ENCODE measurements at places on chromosomes 3 and 15.

GRCh38 chr3:109545746-109546145, 208.4 kb upstream of the DPPA4 start:
- no peak for DNase-seq

DNA sequence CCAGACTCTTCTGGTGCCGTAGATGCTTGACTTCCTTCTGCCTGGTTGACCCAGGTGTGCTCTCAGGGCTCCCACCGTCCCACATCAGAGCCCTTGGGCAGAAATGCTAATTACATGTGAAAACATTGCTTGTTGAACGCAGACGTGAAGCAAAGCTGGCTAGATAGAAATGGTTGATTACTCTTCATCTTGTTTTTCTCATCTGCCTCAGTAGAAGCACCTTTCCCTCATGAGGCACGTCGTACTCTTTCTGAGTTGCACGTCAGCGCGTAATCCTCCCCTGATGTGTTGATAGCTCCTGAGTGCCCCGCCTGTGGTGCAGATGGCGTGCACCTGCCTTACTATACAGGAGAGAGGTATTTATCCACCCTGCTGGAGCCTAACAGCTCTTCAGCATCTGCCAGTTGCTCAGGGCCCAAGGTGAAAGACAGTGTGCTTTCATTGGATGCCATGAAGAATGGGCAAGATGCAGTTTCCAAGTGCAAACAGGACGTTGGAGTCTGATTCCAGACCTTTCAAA, 18.1 kb downstream of the MAP6D1 start:
- no peak for DNase-seq

- no peak for DNase-seq
Observed at GRCh38 chr3:31680072-31680870, 147.5 kb downstream of the STT3B start.

DNA sequence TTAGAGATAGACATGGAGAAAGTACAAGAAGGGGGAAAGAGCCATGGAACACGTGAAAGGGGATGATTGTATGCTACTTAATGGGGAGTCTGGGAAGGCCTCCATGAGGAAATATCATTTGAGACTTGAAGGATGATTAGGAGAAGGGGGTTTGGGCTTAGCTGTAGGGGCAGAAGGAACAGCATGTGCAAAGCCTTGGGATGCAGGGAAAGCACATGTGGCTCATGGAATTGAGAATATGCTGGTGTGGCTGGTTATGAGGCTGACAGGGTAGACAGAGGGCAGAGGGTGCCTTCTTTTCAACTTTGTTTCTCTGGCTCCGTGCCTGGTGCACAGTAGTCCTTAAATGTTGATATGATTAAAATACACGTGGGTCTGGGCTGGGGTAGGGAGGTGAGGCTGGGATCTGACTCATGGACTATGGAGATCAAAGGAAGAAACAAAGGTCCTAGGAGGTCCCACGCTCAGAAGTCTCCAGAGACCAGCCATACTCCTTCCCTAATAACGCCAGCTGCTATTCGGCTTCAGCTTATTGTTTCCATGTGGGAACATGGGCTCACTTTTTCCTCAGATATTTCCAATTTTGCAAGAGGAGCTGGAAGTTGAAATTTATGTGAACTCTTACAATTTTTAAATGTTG, 1.1 kb downstream of the GTF2E1 start:
- no peak for DNase-seq

DNA sequence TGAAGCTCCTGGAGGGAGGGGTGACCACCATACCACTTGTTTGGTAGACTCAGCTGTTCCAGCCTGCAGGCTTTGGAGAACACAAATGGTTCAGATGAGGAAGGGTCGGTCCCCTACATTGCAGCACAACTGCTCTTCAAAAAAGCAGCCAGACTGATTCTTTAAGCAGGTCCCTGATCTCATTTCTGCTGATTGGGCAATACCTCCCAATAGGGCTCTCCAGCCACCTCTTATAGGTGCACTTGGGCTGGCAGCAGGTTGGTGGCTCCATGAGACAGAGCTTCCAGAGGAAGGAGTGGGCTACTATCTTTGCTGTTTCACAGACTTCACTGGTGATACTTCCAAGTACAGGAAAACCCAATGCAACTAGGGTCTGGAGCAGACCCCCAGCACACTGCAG, 65.9 kb upstream of the PEX5L start:
- no peak for DNase-seq

GRCh38 chr15:90744759-90745402, 27.7 kb downstream of the BLM start:
- no peak for DNase-seq

- no peak for DNase-seq
Observed at GRCh38 chr3:37985637-37986320, 4.8 kb upstream of the VILL start.

- peak; percentile 31 for DNase-seq
Observed at GRCh38 chr15:63362196-63362595, 19.4 kb downstream of the CA12 start.

DNA sequence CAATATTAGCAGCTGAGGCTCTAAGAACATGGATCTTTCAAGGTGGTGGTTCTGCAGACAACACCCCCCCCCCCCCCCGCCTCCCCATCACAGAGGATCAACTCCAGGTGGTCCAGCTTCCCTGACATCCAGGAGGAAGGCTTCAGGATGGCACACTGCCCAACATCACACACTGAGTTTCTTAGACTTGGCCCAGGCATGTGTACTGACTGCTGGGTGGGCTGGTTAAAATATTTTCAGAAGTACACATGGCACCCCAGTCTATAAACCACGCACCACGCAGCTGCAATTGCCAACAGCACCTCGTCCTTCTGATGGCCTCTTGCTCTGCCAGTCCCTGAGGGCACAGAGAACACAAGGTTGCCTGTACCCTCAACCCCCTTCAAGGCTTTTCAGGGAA, 22.1 kb downstream of the SRPRB start:
- no peak for DNase-seq

DNA sequence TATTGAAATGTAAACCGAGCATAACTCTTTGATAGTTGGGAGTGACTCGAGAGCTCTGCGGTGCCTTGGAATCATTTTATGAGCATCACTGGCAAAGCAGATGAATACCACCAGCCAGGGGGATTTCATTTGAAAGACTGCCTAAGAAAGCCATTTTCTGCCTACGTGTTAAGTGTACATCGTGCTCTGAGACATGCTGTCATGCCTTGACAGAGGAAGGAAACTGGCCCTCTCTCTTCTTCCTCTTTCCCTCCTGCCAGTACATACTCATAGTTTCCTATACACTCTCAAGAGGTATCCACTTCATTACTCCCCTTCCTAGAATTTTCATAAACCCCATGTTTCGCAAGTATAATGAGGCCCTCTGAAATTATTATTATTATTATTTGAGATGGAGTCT, 8.8 kb downstream of the BCL2A1 start:
- no peak for DNase-seq

DNA sequence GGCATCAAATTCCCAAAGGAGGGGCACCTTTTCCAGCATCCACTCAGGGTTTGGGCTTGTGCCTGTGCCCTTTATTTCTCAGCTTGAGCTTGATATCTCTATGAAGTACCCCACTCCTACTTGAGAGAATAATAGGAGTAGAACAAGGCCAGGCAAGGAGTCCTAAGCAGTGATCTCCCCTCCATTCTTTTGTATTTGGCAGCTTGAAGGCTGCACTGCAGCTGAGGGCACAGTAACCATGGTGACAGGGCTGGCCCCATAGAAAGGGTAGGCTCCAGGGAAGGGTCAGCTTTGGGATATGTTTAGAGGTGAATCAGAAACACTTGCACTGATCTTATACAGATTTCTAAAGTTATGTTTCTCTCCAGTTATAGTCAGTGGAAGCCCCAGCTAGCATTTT, 145.4 kb upstream of the SLC24A5 start:
- DNase-seq, result no peak

GRCh38 chr15:71658036-71658435, 152.3 kb upstream of the NR2E3 start:
- DNase-seq, result no peak

GRCh38 chr15:74365598-74366445, 1.6 kb downstream of the CYP11A1 start:
- peak; percentile 73 for DNase-seq

GRCh38 chr3:45119376-45119775, 26.8 kb downstream of the CDCP1 start:
- DNase-seq, result no peak

- no peak for DNase-seq
Observed at GRCh38 chr3:158127250-158128219, 17.6 kb downstream of the RSRC1 start.

DNA sequence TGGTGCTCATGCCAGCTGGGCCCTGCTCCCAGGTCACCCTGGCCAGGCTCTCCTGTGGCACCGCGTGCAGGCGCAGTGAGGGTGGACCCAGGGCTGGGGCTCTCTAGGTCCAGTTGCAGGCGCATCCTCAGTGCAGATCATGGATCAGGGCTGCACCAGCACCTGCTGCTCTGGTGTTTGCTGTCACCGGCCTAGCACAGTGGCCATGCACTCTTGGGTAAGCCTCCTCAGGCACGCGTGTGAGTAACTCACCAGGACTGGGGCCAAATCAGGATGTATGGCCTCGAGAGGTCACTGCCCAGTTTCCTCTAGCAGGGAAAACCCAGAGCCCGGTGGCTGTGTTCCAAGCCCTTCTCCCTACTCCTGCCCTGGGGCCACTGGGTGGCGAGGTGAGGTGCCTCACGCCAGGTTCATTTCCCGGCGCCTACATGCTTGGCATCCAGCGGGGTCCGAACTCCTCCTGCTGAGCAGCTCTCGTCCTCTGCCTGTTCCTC, 45.5 kb upstream of the SLC41A3 start:
- DNase-seq, result peak; percentile 37

DNA sequence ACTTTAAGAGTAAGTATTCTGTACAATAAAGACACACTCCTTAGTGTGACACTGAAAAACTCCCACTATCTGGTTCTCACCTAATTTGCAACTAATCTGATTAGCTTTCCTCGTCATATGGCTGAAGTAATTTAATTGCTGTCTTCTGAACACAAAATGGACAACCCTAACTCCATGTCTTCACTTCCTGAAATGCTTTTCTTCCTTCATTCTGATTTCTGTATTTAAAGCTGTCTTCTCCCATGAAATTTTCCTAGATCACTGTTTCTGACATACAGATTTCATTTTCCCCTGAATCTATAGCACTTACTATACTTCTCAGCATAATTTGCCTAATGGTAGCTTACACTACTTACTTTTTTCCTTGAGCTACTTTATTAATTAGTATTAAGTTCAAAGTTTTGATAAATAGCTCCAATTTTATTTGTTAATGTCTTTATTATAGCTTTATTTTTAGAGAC, 6.3 kb downstream of the CCPG1 start:
- DNase-seq, result no peak

DNA sequence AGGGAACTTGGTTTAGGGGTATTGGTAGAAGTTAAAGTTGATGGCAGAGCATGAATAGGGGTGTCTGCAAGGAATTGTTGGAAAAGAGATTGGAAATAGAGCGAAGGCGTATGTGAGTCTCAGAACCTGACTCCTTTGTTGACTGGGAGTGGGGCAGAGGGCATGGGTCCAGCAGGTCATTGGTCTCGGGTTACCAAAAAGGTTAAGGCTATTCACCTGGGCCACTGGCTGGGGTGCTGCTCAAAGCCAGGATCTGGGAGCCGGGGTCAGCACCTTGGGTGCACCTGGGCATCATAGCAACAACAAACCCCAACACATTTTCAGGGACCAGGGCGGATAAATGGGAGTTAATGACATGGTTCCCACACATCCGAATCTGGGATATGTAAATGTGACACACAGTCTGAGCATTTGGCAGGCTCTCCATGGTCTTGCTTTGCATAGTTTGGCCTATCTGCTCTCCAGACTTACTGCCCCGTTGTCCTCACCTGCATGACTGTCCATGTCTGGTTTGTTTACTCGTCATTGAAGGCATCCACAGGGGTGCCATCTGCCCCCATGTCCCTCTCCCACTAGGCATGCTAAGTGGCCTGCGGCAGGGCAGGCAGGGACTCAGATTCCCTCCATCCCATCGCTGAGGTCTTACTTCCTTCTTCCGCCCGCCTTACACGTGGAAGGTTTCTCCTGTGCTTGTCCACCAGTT, 10.1 kb downstream of the KLF13 start:
- no peak for DNase-seq

GRCh38 chr3:133595341-133595740, 21.9 kb downstream of the CDV3 start:
- no peak for DNase-seq

DNA sequence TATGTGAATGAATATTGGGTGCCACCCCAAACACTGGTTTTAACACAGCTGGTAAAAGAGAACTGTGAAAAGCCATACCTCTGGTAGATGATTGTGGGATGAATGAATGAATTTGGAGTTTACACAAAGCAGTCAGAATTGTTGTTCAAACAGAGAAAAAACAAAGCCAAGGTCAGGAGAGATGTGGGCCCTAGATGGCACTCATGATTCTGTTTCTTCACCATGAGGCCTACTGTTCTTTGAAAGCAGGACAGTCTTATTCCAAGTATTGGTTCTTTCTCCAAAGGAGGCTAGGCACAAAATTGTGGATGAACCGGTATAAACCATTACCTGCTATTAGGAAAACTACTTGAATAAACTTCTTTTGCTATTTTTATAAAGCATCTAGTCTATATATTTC, 97.6 kb downstream of the SAMMSON start:
- no peak for DNase-seq

GRCh38 chr3:152718810-152719209, 116.1 kb upstream of the P2RY1 start:
- DNase-seq, result no peak

GRCh38 chr3:50288387-50289007, 3.7 kb downstream of the IFRD2 start:
- DNase-seq, result no peak

GRCh38 chr3:128969993-128970739, 23.7 kb downstream of the CFAP92 start:
- DNase-seq, result peak; percentile 36

GRCh38 chr3:11699083-11699427, 55.3 kb upstream of the VGLL4 start:
- no peak for DNase-seq

- DNase-seq, result no peak
Observed at GRCh38 chr15:28004143-28005003, 94.7 kb downstream of the OCA2 start.

- no peak for DNase-seq
Observed at GRCh38 chr3:115321400-115321805, 174.3 kb upstream of the ZBTB20 start.

GRCh38 chr3:157535667-157536066, 32.5 kb upstream of the VEPH1 start:
- no peak for DNase-seq

DNA sequence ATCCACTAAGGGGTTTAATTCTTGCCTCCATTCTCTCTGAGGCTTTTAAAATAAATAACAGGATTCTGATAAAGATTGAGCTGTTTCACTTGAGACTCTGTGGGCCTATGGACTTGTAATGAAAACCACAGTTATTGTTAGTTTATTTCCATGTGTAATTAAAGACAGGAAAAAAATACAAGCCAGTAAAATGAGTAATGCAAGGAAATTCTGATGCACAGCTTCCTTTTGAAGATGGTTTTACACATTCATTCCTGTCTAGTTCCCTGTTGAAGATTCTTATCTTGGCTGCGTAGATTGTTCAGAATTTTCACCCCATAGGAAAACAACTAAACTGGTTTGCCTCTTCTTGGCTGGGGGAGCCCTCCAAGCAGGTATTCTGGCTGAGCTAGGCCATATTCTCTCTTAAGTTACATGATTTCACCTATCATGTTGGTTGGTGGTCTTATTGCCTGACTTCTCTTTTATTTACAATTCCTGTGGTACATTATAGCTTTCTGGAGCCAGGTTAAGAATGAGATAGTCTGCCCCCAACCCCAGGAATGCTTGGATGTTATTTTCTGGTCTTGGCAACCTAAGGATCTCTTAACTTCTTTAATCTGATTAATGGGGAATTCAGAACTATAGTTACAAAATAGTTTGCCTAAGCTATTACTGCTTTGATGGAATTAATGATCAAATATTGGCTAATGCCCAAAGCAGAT, 67.6 kb downstream of the MITF start:
- DNase-seq, result no peak

Data from ACHN (cell line).